GM12891 (cell line): ENCODE measurements at places on chromosomes 3 and 15.
A peak's percentile ranks its signal among the peaks of the same experiment; 100 is the strongest.

DNA sequence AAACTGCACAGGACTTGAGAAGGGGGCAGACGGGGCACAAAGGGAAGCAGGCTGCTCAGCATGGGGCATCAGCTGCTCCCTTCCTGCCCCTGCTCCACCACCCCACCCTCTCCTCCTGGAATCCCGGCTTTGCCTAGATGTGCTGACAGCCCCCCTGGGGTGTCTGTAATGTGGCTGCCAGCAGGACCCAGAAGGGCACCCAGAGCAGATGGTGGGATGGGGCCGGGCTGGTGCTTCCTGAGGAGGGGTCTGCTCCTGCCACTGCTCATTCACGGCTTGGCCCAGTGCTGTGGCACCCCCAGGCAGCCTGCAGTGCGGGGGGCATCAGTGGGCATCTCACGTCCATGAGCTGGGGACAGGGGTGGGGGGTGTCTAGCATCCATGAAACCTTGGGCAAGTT, 10.2 kb downstream of the H1-8 start:
- no peak for DNase-seq

- DNase-seq, result no peak
Measured at GRCh38 chr3:52833202-52833601, 1.6 kb downstream of the MUSTN1 start.

- DNase-seq, result no peak
Measured at GRCh38 chr3:13372656-13373055, 47.5 kb downstream of the NUP210 start.

GRCh38 chr3:7707187-7707586, 794.4 kb upstream of the LMCD1 start:
- DNase-seq, result no peak

GRCh38 chr15:100924436-100924835, 5.3 kb downstream of the LRRK1 start:
- no peak for DNase-seq

- DNase-seq, result no peak
Measured at GRCh38 chr15:64600794-64601193, 140.4 kb downstream of the ZNF609 start.

- no peak for DNase-seq
Measured at GRCh38 chr3:186882150-186882524, 39.6 kb downstream of the ADIPOQ start.

GRCh38 chr15:60611592-60612346, 132.8 kb upstream of the ICE2 start:
- DNase-seq, result no peak

DNA sequence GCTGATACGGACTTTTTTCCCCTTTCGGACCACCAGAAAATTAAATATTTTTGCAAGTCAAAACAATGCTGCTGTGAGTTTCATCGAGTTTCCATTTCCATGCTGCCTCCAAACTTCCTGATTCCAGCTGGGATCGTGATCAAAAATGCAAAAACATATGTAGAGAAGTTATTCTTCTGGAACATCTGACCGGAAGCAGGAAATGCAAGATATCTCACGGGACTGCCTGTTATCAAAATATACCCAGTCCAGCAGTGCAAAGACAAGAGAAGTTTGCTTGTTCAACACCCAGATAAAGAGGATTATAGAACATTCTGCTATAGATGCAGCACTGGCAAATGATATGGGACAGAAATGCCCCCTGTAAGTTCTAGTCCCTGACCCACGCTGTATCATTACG, 726.7 kb upstream of the NR2F2 start:
- DNase-seq, result no peak

- no peak for DNase-seq
Measured at GRCh38 chr3:107907996-107908395, 182.8 kb downstream of the CD47 start.

- DNase-seq, result no peak
Measured at GRCh38 chr3:184565421-184566211, 4.0 kb downstream of the EPHB3 start.

GRCh38 chr15:94743668-94744067, 512.3 kb downstream of the MCTP2 start:
- no peak for DNase-seq

DNA sequence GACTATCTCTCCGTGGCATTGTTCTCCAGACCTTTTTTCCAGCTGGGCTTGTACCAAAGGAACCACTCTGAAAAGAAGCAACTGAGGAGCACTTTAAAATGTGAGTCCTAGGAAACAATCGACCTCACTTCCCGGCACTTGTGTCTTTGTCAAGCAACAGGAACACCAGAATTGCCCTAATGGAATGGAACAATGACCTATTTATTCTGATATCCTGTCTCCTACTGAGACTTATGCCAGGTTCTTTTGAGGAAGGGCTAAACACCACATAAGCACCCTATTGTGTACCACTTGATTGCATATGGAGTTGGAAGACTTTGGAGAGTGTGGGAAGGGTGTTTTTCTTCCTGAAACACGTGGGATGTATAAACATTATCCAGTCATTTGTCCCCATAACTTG, 56.8 kb upstream of the TGFBR2 start:
- DNase-seq, result no peak

GRCh38 chr3:127684871-127685707, 12.3 kb downstream of the ABTB1 start:
- DNase-seq, result no peak

DNA sequence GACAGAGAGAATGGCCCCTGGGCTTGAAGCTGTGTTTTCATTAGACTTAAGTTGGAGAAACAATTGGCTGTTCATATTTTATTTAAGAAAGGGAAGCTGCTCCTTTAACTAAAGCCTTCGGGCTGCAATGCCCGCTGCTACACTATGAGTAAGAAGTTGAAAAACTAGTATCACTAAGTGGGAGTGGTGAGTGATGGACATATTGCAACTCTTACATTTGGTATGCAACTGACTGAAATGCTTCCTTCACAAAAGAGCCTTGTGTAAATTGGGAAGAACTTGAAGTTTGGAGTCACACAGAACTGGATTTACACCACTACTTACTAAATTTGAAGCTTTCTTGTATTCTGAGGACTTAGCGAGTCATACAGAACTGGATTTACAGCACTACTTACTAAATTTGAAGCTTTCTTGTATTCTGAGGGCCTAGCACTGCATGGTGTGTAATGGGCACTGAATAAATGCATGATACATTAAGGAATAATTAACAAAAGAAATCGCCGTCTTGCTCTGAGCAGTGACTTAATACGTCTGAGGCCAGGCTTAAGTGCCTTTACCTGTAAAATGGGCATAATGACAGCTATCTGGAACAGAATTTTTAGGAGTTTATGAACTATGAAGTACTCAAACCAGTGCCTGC, 149.5 kb downstream of the RYR3 start:
- no peak for DNase-seq

DNA sequence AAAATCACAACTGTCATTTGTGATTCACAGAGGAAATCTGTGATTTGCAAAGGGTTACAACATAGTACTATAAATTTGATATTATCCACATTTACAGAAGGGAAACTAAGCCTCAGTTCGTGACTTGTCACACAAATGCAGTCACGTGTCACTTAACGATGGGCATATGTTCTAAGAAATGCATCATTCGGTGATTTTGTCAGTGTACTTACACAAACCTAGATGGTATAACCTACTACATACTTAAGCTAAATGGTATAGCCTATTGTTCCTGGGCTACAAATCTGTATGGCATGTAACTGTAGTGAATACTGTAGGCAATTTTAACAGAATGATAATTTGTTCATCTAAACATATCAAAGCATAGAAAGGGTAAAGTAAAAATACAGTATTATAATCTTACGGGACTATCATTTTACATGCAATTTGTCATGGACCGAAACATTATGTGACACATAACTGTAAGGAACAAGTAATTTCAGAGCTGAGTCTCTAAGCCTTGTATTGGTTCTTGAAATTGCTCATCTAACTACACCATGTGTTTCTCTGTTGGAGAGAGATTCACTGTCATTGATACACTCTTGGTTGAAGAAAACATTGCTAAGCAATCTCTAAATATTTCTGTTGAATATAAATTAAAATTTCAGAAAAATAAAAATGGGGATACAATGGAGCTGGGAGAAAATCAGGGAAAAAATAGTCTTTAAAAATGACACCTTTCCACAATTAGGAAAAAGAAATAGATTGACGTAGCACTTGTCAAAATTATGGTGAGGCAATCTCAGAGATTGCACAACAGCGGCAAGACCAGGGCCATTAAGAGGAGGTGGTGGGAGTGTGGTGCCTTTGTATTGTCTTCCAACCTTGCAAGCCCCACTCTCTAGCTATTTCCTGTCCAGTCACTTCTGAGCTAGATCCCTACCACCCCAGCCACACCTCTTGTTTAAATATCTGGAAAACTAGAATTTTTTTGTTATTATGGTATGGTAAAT, 645.8 kb upstream of the TBL1XR1 start:
- no peak for DNase-seq

GRCh38 chr3:13164893-13165492, 91.8 kb upstream of the IQSEC1 start:
- DNase-seq, result no peak

GRCh38 chr3:197256836-197257444, 41.5 kb downstream of the DLG1 start:
- no peak for DNase-seq

DNA sequence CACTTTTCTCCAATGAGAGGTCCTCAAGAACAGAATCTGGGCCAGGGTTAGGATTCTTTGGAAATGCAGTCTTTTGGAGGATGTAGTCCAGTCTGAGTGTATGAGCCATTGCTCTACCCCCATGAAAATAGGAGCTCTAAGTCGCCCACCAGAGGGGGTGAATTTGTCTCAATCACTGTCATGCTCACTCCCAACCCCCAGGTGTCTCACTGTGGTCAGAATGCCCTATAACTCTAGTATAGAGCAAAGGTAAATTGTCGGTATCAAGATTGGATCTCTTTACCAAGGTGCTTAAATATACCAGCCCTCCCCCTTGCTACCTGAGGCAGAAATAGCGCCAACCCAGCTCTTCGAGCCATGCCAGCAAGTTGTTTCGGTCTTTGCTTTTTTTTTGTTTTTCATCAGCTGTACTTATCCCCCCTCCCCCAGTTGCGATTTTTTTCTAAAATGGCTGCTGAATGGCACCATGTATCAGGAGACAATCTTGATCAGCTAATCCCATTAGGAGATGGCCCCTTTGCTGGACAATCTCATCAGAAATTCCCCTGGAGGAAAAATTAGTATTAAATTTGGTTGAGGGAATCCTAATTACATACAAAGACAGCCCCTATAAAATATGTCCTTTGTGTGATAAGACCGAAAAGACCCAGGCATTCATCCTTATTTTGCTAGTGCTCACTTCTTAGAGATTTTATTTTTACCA, 130.7 kb downstream of the EBLN2 start:
- no peak for DNase-seq

GRCh38 chr15:53414167-53414566, 345.3 kb downstream of the WDR72 start:
- DNase-seq, result no peak

- no peak for DNase-seq
Measured at GRCh38 chr15:80785335-80785734, 6.2 kb downstream of the CEMIP start.

DNA sequence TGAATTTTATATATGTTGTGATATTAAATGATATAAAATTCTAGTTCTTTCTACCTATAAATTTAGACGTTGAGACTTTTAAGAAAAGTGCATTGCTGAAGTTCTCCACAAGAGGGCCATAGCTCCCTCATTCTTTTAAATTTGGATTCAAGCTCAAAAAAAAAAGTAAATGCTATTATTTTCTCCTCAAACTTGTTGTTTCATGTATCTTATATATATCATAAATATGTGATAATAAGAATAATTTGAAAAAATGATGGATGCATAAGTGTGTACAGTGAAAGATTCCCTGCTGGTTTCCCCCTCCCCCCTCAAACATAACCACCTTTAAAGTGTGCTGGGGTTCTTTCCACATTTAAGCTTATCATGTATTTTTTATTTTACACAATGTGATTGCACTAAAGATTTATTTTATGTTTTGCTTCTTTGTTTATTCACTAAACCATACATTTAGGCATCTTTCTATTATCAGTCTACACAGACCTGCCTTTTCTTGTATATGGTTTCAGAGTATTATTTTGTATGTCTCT, 769.4 kb upstream of the GOLIM4 start:
- DNase-seq, result no peak

- DNase-seq, result no peak
Measured at GRCh38 chr3:89419647-89420241, 312.3 kb downstream of the EPHA3 start.

DNA sequence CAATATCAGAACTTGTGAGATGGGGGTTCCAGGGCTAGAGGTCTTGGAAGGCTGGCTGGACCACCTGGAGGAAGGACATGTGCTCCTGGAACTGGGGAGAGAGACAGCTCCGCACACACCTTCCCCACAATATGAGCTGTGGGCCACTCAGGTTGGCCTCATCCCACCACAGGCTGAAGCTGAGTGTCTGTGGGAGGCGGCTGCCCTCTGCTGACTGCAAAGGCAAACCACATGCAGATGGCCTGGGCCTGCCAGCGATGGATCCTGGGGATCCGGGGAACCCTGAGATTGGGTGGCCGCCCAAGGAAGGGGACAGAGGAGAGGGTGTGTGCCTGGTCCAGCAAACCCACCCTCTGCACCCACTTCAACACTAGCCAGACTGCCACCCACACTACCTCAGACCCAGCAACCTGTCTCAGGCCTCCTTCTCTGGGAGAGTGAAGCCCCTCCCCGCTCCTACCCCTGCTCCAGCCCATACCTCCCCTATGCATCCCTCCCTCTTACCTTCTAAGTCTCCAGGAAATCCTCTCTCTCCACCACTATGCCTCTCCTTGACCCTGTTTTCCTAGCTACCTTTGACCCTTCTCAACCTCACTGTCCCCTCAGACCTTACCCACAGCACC, 44.8 kb downstream of the CYP11A1 start:
- DNase-seq, result peak; percentile 81
